Adrenal gland (tissue), 19 donors: ENCODE measurements at places on chromosomes 6 and 20. TPM values are rescaled to one million over a fixed set of nuclear protein-coding genes. Genes with fewer than 3 reads are reported as not detected.
A peak's percentile ranks its signal among the peaks of the same experiment; 100 is the strongest.

DNA sequence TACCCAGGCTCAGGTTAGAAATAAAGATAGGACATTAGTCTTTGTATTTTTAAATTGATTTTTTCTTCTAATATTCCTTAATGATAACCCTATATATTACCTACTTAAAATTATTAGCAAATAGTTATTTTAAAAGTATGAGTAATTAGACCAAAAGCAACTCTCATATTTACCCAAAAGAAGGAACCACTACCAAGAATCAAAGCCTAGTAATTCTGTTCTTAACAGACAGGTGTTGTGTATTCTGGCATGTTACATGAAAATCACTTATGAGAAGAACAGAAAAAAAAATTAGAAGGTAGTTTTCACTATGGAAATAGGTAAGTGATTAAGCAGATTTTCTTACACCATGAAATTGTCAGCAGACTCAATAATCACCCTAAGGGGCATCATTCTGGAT, 105.1 kb downstream of the ATG5 start:
- no peak for DNase-seq

GRCh38 chr6:111367393-111368088, 115.5 kb downstream of the REV3L start:
- DNase-seq, result peak; percentile 24

- peak; percentile 67 for DNase-seq
Measured at GRCh38 chr6:157305670-157306653, 17.4 kb downstream of the TMEM242 start.

The SAMD10 gene
- 1.1 TPM for total RNA-seq

DNA sequence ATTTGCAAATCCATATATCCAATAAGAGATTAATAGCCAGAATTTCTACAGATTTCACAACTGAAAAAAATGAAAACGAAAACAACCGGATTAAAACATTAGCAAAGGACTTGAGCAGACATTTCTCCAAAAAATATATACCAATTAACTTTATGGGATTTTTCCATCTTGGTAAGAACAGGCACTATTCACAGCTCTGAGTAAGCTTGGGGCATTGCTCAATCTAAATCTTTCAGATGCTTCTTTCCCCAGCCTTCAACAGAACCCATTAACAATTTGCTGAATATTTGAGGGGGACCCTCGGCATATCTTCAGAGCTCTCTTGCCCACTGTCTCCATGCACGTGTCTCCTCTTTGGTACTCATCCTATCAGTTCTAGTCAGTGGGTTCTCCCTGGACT, 111.7 kb upstream of the CD93 start:
- no peak for DNase-seq

DNA sequence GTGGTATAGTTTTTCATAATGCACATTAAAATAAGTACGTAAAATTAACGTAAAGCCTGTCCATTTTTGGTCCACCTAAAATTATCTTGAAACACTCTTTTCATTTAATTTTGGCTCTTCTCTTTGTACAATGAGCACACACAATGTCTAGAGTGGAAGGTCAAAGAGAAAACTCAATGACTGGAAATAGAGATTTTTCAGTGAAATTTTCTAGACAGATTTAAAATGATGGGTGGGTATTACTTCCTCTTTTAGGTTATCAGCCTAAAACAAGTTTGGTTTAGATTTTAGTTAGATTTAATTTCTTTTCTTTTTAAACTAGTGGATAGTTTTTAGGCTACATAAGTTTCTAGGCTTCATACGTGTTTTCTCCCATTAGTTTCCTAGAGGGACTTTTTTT, 24.9 kb downstream of the DSE start:
- DNase-seq, result no peak

- DNase-seq, result no peak
Measured at GRCh38 chr6:143691900-143692636, 14.3 kb downstream of the PHACTR2 start.

- DNase-seq, result no peak
Measured at GRCh38 chr6:134449781-134450180, 131.9 kb upstream of the SGK1 start.

The SYS1 gene
- total RNA-seq, result 19.7 TPM

- no peak for DNase-seq
Measured at GRCh38 chr6:71299541-71300470, 11.2 kb downstream of the OGFRL1 start.

DNA sequence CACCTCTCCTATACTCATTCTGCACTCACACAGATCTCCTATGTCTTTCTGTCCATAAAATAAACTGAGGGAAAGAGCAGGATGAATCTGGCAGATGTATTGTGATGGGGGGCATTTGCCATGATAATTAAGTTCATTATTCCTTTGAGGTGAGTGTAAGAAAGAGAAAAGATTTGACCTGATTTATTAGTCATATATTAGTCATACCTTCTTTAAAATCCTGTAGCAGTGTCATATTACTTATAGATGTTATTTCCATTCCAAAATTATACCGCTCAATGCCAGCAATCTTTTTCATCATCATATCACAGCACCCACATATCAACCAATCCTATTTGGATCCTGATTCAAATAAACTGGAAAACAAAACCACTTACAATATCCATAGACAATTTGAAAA, 733.3 kb upstream of the SLC35B3 start:
- no peak for DNase-seq

DNA sequence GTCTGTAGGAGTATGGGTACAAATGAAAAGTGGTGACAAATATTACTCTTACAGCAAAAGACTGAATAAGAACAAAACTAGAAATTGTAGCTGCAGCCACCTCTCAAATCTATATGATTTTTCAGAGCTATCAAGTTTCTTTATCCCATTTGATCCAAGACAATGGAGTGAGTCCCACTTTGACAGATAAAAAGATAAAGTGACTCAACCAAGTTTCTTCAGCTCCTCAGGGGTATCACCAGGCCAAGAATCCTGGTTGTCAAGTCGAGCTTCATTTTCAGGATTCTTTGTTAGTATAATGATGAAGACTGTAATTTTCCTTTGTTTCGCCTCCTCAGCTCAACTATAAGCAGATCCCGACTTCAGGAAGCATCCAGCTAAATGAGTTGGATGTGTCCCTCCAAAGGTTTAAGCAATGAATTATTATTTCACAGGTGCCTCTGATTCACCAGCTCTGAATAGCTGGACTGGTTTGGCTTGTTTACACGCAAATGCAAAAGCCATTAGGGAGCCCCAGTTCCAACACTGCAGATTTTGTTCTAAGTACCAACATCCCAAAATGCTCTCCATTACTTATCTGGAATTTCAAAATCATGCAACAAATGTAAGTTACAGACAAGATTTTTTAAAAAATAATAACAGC, 238.9 kb downstream of the MAFB start:
- DNase-seq, result no peak

- DNase-seq, result no peak
Measured at GRCh38 chr20:61659246-61659993, 406.3 kb downstream of the TAF4 start.

GRCh38 chr6:165308926-165309731, at the start of gene C6orf118:
C6orf118 (minus strand) TSS chr6:165309605; CDS start chr6:165309586, 19 bp downstream.
- peak; percentile 27 for DNase-seq

The BPI gene
- not detected for total RNA-seq

DNA sequence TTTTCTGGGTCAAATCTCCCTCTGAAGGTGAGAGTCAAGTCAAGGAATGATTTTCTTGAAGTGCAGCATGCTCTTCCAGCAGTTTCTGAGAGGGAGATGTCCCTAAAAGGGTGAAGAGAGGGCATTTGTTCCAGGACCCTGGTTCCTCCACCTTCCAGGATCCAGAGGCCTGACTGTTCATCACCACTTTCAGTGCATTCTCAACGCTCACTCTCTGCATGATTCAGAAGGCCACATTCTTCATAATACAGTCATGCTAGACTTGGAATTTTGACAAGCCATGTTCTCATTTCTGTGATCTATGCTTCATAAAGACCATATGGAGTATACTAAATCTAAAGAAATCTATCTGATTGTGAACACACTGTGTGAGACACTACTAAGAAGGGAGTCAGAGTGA, 85.1 kb downstream of the PDE7B start:
- peak; percentile 42 for DNase-seq

The WFDC5 gene
- total RNA-seq, result not detected

The HTR1E gene
- not detected for total RNA-seq

- DNase-seq, result peak; percentile 18
Measured at GRCh38 chr20:34037767-34038166, 44.1 kb downstream of the RALY start.

- DNase-seq, result no peak
Measured at GRCh38 chr20:50385733-50386640, 124.2 kb upstream of the PTPN1 start.

The MAPK13 gene
- 101 TPM for total RNA-seq

The ZNF831 gene
- total RNA-seq, result 0.61 TPM

The TSPO2 gene
- 0.44 TPM for total RNA-seq

The UBE2C gene
- total RNA-seq, result 3.6 TPM

DNA sequence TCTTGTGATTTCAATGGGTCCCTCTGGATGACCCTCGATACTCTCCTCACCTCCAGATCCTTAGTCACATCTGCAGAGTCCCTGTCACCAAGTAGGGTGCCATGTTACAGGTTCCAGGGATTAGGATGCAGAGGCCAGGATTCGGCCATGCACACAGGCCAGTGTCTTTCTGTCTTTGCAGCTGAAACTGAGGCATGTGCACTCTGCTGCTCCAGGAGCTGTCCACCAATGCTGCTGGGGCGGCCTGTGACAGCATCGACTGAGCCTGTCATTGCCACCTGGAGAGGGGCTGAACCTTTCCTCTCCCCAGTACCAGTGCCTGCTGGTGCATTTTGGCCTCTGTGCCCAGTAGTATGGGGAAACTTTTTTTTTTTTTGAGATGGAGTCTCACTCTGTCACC, 4.4 kb upstream of the RBM38 start:
- DNase-seq, result no peak

GRCh38 chr6:64538722-64539121, 903.1 kb downstream of the PHF3 start:
- no peak for DNase-seq

GRCh38 chr6:143258945-143259344, 191.6 kb downstream of the ADAT2 start:
- DNase-seq, result no peak

The FUT9 gene
- not detected for total RNA-seq

The C20orf141 gene
- not detected for total RNA-seq

DNA sequence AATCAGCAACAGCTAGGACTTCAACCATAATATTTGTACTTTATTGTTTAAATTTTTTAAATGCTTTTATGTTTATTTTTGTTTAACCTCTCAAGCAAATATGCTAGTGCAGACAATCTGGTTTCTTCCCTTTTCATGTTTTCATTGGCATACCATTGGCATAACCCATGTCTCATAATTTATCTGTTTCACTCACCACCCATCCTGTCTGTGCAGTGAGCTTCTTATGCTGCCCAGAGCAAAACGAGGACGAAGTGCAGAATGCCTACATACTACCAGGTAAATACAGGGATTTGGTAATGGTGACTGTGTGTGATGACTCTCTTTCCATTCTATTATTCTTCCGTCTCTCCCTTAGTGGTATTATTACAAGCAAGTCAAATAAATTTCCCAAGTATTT, 361.4 kb upstream of the KCNQ5 start:
- DNase-seq, result no peak

- no peak for DNase-seq
Measured at GRCh38 chr20:56098981-56099500, 93.7 kb upstream of the CBLN4 start.

DNA sequence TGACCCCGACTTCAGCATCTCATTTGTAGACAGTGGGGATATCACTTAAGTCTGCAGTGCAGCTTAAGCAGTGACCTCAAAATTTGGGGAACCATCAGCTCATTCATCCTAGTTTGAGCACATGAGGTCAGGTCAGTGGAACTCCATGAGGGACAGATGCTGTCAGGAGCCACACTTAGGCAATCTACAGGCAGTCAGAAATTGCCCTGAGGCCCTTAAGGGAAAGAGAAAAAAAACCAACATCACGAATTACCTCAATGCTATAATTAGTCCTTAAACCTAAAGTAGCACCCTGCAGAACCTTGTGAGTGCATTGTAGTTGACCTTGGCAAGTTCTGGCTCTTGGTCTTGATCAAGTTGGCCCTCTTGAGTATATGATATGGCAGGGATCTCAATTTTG, 21.1 kb downstream of the TMEM74B start:
- DNase-seq, result no peak

GRCh38 chr20:7696311-7696710, 243.9 kb downstream of the HAO1 start:
- DNase-seq, result no peak

GRCh38 chr6:166493427-166494100, 92.9 kb downstream of the RAMACL start:
- no peak for DNase-seq
